ENCODE measurements at places on chromosomes 11 and 22. TPM values are rescaled to one million over a fixed set of nuclear protein-coding genes. Genes with fewer than 3 reads are reported as not detected.

LRRN4CL gene
- 0.91 TPM for polyA plus RNA-seq

FAM118A gene
- polyA plus RNA-seq = 17.0 TPM

P2RY2 gene
- 0.58 TPM for polyA plus RNA-seq

ZNRD2 gene
- 53.3 TPM for polyA plus RNA-seq

IRAG1 gene
- 8.7 TPM for polyA plus RNA-seq

TMEM45B gene
- polyA plus RNA-seq = 19.4 TPM

GLYATL2 gene
- 2.3 TPM for polyA plus RNA-seq

MYO18B gene
- 0.18 TPM for polyA plus RNA-seq

SLC25A17 gene
- polyA plus RNA-seq = 40.9 TPM

MYO7A gene
- polyA plus RNA-seq = 2.8 TPM

PAX6 gene
- polyA plus RNA-seq = not detected

DNA sequence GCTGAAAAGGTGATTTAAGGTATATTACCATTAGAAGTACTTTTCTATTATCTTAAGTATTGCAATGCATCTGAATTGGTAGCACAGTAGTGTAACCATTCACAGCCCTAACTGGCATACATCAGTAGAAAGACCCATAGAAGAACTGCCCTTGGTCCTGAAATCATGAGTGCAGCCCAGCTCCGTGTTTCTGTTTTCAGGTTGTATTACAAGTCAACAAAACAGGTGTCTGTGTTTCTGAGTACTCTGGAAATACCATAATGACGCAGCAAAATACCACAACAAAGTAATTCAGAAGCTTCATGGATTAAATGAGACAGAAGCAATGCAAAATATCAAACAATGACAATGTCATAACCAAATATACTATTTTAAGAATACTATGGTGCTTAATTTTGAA is 226.3 kb downstream of the OPCML start:
- DNase-seq = no peak

DNA sequence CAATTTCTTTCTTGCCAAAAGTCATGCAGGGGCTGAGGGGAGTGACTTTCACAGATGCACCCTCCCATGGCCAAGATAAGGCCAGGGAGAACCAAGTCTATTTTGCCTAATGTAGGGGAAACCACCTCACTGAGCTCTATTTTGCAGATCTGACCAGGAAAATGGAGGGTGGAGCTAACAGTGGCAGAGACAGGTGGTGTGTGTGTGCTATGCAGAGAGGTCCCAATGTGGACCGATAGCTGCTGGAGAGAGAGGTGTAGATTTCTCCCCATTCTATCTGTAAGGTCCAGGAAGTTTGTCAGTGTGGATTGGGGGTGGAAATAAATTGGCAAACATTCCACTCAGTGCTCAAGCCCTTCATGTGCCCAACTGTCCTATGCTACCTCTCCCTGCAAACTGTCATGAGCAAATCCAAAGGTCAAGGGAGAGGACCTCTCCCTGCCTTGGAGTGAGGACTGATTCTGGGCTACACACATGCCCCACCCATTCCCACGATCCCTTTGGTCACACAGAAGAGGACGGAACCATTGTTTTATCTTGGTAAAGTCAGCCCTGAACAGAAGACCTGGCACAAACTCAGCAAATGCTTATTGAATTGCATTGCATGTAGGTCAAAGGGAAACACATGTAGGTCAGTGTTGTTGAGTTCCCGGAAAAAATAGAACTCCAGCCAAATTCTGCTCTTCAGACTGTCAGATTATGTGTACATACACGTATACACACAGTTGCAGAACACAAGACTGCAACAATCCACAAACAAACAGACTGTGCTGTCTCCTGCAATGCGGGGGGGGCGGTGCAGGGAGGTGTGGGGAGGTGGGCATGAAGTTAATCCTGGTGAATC is 65.9 kb downstream of the C11orf58 start:
- DNase-seq = no peak

GRCh38 chr11:33488971-33489370 is 211.7 kb downstream of the C11orf91 start:
- no peak for DNase-seq

DNA sequence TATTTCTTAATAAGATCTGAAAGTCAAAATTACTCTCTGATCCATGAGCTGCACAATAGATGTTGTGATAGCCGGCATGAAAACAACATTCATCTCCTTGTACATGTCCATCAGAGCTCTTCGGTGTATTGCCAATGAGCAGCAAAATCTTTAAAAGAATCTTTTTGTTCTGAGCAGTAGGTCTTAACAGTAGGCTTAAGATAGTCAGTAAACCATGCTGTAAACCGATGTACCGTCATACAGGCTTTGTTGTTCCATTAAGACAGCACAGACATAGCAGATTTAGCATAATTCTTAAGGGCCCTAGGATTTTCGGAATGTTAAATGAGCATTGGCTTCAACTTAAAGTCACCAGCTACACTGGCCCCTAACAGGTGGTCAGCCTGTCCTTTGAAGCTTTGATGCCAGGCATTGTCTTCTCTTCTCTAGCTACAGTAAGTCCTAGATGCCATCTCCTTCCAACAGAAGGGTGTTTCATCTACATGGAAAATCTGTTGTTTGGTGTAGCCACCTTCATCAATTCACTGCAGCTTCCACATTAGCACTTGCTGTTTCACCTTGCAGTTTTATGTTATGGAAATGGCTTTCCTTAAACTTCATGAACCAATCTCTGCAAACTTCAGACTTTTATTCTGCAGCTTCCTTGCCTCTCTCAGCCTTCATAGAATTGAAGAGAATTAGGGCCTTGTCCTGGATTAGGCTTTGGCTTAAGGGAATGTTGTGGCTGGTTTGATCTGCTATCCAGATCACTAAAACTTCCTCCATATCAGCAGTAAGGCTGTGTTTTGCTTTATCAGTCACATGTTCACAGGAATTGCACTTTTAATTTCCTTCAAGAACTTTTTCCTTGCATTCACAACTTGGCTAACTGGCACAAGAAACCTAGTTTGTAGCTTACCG is 28.4 kb downstream of the RRP8 start:
- no peak for DNase-seq

- no peak for DNase-seq
Observed at GRCh38 chr11:1571760-1572196, 293 bp downstream of the DUSP8 start.

GRCh38 chr11:114075891-114076441 is 16.5 kb downstream of the ZBTB16 start:
- DNase-seq = no peak

GRCh38 chr11:63769714-63770455 is 1.3 kb upstream of the ZFTA start:
- DNase-seq = no peak

DNA sequence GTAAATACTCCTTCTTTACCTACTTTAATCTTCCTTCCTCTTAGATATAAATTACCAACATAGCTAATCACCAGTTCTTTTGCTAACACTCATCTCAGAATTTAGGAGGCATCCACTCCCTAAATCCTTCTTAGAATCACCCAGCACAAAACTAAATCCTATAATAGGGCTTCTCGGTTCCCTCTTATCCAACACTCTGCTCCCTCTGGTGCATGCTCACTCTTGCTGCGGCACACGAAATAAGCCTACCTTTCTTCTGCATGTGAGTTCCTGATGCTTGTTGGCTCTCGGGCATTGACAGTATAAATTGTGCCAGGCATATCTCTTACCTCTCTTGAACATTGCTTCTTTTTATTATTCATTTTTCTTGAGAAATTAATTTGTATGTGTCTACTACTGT is 61.0 kb downstream of the OR5AK2 start:
- DNase-seq = no peak

DNA sequence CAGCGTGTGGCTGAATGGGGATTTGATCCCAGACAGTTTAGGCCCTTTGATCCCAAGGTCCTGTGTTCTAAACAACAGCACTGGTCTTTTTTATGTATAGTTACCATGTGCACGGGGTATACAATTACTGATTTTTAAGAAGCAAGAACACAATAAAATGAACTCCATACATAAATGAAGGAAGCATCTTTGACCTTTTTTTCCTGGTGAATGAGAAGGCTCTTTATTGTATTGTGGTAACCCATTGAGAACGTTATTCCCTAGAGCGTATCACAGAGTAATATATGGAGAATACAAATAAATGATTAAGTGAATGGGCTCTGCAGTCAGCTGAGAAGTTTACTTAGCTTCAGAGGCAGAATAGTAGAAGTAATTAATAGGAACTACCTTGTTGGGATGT is 563.6 kb downstream of the NTM start:
- no peak for DNase-seq

GRCh38 chr11:85815186-85815931 is 4.4 kb upstream of the SYTL2 start:
- DNase-seq = no peak

DNA sequence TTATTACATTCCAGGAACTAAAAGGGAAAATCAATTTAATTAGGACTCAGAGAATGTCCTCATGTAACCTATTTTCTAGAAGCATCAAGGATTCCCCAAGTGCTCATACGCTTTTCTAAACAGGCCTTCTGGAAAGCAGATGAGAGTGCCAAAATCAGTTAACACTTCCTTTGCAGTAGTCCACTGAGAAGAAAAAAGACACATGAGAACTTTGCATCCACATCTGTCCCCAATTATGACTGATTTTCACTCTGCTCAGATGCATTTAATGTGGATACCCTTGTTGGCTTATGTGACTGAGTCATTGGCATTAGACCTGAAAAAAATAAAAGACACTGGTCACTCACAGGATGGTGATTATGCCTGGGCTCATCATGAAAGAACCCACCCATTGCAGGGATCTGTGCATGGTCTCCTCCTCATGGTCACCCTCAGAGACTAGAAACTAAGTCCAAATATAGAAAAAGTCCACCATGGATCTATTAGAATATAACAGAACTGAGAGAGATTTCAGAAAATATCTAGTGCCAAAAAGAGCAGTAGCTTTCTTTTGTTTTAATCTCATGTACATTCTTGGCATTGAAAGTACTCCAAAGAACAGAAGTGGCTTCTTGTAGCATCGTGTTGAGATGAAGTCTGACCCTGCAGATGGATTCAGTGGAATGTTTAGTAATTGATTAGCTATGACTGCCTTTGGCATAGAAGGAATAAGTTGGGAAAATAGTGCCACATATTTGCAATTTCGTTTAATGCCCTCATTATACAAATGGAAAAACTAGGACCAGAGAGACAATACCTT is 48.8 kb upstream of the FIBIN start:
- DNase-seq = no peak

DNA sequence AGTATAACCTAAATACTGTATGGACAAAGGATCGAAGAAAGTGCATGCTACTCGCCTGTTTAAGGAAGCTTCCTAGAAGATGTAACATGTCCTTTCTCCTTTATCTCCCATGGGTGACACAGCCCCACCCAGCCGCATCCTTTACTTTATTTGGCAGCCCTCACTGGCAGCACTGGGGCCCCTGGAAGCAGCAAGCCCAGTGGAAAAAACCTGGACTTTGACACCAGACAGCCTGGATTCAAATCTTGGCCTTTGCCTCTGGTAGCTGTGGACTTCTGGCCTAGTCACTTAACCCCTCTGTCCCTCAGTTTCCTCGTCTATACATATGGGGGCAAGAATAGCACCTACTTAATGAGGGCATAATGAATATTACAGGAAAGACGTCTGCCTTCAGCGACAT is 67.1 kb downstream of the MYEOV start:
- no peak for DNase-seq

- DNase-seq = no peak
Observed at GRCh38 chr11:113270080-113270479, 44.3 kb upstream of the TTC12 start.

- DNase-seq = no peak
Observed at GRCh38 chr11:109443052-109443451, 21.1 kb downstream of the C11orf87 start.

DNA sequence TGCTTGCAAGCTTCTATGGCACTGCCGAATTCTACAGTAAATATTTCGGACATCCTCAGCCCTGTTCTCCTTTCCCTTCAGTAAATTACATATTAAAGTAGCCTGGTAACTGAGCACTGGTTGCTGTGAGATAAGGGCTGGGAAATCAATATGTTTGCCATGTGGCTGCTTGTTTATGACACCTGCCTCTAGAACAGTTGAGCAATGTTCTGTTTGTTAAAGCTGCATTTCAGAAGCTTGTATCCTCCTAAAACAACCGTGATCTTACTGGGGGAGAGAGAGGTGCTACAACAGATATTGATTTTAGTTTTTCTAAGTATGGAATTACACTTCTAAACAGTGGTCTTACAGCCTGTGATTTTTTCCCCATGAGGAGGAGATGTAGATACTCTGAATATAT is 39.4 kb downstream of the ZBTB16 start:
- DNase-seq = no peak

GRCh38 chr11:111785886-111786412 is 19.8 kb upstream of the PPP2R1B start:
- no peak for DNase-seq

GRCh38 chr11:75160220-75160757 is 9.4 kb downstream of the SLCO2B1 start:
- DNase-seq = no peak

DNA sequence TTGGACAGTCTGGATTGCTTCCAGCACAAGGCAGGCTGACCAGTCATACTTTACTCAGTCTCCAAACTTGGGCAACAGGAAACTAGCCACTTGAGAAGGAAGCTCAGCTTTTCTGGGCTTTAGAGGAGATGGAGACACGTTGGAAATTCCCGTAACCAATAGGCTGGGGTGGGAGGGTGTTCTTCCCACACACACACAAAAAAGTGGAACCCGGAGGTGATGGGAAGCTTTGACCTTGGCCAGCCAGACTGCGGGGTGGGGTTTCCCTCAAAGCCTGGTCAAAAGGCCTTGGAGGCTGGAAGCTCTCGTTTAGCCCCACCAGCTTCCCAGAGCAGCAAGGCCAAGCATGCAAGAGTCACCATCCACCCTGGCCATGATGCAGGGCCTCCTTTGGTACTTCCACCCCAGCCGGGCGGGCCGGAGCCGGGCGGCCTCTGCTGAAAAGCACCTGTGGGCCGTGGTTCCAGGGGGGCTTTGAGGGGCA is 126.2 kb downstream of the BCR start:
- no peak for DNase-seq

DNA sequence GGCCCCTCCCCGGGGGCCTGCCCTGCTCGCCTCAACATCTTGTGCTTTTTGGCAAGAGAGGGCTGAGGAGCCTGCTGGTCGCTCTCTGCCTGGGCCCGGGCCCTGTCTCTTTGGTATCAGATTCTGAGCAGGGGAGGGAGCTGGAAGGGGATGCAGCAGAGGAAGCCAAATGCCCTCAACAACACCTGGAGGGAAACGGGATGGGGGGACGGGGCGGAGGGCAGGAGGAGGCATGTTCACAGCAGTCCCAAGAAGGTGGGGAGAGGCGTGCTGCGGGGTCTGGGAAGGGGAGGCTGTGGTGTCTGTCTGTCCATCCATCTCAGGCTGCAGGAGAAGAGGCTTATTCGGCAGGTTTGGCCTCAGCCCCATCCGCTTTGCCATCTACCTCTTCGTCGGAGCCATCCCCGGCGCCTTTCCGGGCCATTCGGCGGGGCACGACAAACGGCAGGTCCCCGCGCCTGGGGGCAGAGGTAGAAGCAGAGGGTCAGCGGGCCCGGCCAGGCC is 29.4 kb downstream of the APOL1 start:
- no peak for DNase-seq
